SJSA1 (cell line): ENCODE measurements at places on chromosomes 1 and 21. TPM values are rescaled to one million over a fixed set of nuclear protein-coding genes. Genes with fewer than 3 reads are reported as not detected.

- DNase-seq = no peak
These were observed 148.3 kb upstream of the GJB5 start for GRCh38 chr1:34606504-34606903.

GRCh38 chr1:228906223-228906860, 171.1 kb downstream of the RHOU start:
- no peak for DNase-seq

DNA sequence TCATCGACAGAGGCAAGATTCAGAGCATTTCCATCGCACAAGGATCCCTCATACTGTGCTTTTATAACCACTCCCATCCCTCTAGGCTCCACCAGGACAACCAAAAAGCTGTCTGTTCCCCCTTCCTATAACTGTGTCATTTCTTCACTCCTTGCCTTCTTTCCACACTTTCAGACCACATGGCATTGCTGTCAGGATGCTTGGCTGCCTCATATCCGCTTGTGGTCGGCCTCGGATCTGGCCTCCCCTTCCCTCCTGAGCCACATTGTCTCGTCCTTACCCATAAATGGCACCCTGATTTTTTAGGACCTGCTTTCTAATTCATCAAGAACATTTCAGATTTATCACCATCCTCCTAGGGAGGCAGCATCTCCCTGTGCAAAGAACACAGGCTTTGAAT, 80.5 kb downstream of the HIVEP3 start:
- DNase-seq = no peak

DNA sequence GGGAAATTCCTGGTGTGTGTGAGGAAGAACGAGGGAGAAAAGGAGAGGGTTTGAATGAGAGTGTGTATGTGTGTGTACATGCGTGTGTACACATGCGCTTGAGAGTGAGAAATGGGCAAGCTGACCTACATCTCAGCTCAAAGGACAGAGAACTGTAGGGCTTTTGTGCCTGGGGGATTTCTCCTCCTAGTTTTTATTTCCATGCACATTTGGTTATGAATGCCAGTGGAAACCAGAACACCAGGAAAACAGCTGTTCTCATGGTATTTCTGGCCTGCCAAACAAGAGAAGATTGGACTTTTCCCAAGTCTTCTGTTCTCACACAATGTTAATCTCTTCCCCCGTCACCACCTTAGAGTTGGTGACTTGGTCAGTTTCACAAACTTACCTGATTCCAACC, 45.2 kb downstream of the SLC44A3 start:
- no peak for DNase-seq

DNA sequence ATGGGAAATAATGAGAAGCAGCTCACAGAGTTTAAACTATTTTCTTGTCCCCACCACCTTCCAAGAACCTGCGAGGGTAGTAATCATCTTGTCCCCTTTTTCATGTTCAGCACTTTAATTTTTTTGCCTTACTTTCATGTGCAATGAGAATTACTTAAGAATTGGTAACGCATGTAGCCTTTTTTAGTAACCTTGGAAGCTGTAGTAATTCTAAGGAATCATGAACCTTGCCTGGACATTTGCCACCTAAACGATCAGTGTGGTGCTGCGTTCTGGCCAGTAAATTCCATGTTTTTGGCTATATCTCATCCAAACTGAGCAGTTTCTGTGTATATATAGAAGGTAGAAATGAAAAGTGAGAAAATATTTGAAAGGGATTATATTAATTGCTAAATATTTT, 3.9 kb upstream of the VAMP3 start:
- no peak for DNase-seq

GRCh38 chr1:117284399-117285215, 73.9 kb upstream of the VTCN1 start:
- no peak for DNase-seq

DNA sequence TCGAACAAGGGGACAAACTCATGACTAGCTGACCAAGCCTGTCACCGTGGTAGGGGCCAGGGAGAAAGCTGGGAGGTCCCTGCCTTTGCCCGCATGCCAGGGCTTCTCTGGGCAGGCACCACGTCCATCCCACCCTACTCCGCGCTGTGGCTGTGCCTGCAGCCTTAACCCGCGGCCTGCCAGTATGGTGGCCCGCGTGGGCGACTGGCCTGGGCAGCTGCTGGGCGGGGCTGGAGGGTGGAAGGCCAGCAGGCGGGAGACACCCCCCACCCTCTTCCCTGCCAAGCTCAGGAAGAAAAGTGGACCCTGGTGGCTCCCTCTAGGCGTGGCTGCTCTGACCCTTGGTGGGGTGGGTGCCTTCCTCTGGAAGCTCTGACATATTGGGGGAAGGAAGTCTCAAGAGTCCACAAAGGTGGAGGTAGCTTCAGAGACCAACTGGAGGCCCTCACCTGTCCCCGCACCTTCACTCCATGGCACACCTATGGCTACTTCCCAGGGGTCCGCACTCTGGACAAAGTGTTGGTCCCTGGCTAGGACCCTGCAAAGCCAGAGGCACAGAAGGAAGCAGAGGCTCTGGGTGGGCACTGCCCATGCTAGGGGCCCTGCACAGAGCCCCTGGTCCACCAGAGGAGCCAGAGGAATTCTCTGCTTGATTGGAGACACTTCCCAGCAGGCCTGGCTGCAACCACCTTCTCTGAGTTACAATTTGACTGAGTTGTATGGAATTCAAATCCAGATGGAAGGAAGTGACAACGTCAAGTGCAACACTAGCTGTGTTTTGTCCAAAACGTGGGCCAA, 3.3 kb upstream of the SKI start:
- DNase-seq = no peak

DNA sequence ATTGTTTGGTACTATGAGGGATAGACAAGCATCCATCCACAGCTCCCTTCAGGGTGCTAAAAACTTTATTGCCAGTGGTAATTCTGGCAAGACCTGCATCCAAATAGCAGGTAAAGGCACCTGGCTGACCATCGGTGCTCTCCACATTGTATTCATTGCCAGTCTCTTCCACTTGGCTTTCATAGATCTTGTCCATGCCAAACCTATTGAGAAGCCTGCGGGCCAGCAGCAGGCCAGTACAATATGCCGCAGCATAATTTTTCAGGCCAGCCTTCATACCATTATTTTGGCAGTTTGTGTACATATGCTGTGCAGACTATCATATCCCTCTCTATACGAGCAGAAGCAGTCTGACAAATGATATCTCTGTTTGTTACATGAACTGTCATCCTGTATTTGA, 70.2 kb downstream of the SWT1 start:
- no peak for DNase-seq

DNA sequence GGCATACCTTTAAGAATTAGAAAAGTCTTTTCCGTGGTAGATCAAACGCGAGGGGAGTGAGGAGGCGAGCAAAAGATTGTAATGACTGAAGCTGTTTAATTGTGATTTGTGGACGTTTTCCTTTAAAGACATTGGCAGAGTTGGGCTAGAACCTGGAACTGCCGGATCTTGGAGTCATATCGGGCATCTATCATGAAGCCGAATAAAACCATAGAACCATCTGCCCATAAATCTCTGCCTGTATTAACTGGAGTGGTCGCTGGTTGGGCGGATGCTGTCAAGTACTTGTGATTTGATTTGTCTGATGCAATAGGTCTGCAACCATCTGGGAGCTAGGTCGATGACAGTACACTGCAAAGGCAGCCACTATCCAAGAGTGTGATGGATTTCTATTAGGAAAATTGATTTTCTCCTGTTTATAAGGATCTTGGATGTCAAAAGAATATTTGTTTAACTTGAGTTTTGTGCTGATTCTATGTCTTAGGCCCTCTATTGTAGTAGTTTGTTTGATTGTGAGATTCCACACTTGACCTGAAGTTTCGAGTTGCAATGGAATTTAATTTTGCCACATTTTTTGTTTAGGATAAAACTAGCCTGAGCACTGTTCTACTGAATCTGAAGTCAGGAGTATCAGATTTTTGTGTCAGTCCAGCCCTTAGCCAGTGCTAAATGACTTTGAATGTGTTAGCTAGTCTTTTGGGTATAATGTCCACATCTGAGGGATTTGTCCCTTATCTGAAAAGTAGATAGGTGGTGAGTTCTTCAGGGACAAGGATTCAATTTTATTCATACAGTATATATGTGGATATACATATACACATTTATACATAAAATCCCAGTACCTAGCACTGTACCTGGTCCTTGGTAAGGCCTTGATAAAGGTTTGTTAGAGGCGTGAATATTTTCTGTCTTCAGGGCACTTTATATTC, 1.2 kb downstream of the SARS1 start:
- peak; percentile 54 for DNase-seq

- no peak for DNase-seq
These were observed 173.9 kb downstream of the LTN1 start for GRCh38 chr21:28818663-28819278.

GRCh38 chr1:216221260-216221700, 202.0 kb downstream of the USH2A start:
- no peak for DNase-seq

GRCh38 chr1:39720094-39720999, 18.3 kb upstream of the PPIE start:
- peak; percentile 51 for DNase-seq

GRCh38 chr1:243903895-243904294, 53.9 kb upstream of the AKT3 start:
- DNase-seq = no peak

DNA sequence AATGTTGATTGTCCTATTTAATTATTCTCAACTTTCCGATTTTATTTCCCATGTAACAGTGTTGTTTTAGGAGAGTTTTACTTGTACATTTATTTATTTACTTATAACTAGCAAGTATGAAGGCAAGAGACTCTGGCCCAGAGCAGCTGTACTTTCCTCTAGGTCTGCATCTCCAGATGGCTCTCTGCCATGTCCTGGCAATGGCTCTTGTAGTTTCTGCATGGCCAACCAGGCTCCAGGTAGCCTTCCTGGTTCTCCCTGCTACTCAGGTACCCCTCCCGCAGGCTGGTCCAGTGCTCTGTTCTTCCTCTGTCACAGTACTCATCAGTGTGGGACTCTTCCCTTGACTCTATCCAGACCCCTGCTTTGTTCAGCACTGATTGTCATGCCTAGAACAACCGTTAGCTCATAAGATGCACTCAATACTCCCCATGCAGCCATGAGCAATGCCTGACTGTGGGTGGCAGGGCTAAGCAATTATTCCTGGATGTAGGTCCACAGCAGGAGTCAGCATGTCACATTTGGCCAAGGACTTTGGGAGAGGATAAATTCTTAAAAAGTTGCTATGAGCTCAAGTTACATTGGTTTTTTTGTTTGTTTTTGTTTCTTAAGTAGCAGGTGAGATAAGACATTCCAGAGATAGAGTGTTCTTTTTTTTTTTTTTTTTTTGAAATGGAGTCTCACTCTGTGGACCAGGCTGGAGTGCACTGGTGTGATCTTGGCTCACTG, 10.9 kb upstream of the IL20 start:
- peak; percentile 72 for DNase-seq

DNA sequence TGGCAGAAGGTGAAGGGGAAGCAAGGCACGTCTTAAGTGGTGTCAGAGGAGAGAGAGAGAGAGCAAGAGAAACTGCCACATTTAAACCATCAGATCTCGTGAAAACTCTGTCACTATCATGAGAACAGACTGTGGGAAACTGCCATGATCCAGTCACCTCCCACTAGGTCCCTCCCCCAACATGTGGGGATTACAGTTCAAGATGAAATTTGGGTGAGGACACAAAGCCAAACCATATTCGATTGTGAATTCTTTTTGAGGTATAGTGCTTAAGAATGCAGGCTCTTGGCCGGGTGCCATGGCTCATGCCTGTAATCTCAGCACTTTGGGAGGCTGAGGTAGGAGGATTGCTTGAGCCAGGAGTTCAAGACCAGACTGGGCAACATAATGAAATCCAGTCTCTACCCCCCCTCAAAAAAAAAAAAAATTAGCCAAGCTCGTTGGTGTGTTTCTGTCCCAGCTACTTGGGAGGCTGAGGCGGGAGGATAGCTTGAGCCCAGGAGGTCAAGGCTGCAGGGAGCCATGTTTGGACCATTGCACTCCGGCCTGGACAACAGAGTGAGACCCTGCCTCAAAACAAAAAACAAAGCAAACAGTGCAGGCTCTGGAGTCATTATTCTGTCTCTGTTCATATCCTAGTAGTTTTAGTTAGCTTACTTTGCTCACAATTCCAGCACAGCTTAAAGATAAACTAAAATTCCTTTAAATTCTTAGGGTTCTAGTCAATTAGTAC, 6.0 kb downstream of the ZCCHC17 start:
- DNase-seq = no peak

- DNase-seq = peak; percentile 46
These were observed 3.1 kb upstream of the YRDC start for GRCh38 chr1:37811027-37811655.

- no peak for DNase-seq
These were observed 482.5 kb downstream of the RWDD3 start for GRCh38 chr1:95716550-95716949.

GRCh38 chr21:38268864-38269575, 12.2 kb downstream of the KCNJ15 start:
- DNase-seq = no peak

GRCh38 chr1:102472520-102472919, 475.8 kb upstream of the OLFM3 start:
- DNase-seq = no peak

- DNase-seq = no peak
These were observed 1.7 kb downstream of the TRMT1L start for GRCh38 chr1:185154912-185155513.

DNA sequence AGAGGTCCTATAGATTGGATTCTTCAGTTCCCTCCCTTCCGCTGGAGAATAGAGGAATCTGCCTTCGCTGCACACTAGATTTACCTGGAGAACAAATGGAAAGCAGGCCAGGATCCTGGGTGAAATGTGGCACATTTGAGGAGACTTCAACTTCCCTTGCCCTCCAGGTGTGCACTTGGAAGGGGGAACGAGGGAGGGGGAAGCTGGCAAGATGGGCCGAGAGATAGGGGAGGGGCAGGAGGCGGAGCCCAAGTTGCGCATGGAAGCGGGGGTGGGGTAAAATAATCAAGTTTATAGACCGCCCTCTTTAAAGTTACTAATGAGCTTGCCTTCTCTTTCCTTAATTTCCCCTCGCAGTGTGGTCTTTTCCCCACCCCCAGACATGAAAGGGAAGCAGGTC, 155.7 kb upstream of the CAMK1G start:
- DNase-seq = no peak

- DNase-seq = no peak
These were observed 422.8 kb downstream of the CAMTA1 start for GRCh38 chr1:7207875-7208646.

- DNase-seq = no peak
These were observed 22.8 kb downstream of the PARS2 start for GRCh38 chr1:54741531-54741930.

OLFML3 gene
- total RNA-seq = 55.2 and 58.2 TPM in 2 replicates

SAMD13 gene
- 1.3 TPM in 1 of 2 replicates, not detected in the other for total RNA-seq

WDR3 gene
- total RNA-seq = 22.9 and 31.7 TPM in 2 replicates

ZNF683 gene
- not detected in 2 replicates for total RNA-seq

CBS gene
- total RNA-seq = 17.9 and 34.2 TPM in 2 replicates

INSRR gene
- not detected in 2 replicates for total RNA-seq

TRABD2B gene
- 0.16 and 0.75 TPM in 2 replicates for total RNA-seq

LMX1A gene
- not detected in 2 replicates for total RNA-seq

DMAP1 gene
- 9.9 and 10.8 TPM in 2 replicates for total RNA-seq

ICOSLG gene
- total RNA-seq = 0.26 TPM in 1 of 2 replicates, not detected in the other

KCNE1 gene
- 0.16 and 2.2 TPM in 2 replicates for total RNA-seq

ZNF670 gene
- 3.1 and 5.2 TPM in 2 replicates for total RNA-seq
